Neural crest cell (in vitro differentiated cells): ENCODE measurements at places on chromosomes 5 and 9. TPM values are rescaled to one million over a fixed set of nuclear protein-coding genes. Genes with fewer than 3 reads are reported as not detected.

F2R gene
- 42.4 and 42.6 TPM in 2 replicates for total RNA-seq

CLPTM1L gene
- total RNA-seq: 95.1 and 103 TPM in 2 replicates

LPAR1 gene
- total RNA-seq: 10.2 and 11.3 TPM in 2 replicates

SPATA31D4 gene
- not detected in 2 replicates for total RNA-seq

PLAC8L1 gene
- 1.8 and 3.3 TPM in 2 replicates for total RNA-seq

SLC27A6 gene
- total RNA-seq: 0.09 TPM in 1 of 2 replicates, not detected in the other

RMRP gene
- total RNA-seq: 14,026 and 17,379 TPM in 2 replicates

CYLC2 gene
- not detected in 2 replicates for total RNA-seq

GRCh38 chr5:14147210-14147609 lies 4.1 kb downstream of the TRIO start:
- no peak for DNase-seq

DNA sequence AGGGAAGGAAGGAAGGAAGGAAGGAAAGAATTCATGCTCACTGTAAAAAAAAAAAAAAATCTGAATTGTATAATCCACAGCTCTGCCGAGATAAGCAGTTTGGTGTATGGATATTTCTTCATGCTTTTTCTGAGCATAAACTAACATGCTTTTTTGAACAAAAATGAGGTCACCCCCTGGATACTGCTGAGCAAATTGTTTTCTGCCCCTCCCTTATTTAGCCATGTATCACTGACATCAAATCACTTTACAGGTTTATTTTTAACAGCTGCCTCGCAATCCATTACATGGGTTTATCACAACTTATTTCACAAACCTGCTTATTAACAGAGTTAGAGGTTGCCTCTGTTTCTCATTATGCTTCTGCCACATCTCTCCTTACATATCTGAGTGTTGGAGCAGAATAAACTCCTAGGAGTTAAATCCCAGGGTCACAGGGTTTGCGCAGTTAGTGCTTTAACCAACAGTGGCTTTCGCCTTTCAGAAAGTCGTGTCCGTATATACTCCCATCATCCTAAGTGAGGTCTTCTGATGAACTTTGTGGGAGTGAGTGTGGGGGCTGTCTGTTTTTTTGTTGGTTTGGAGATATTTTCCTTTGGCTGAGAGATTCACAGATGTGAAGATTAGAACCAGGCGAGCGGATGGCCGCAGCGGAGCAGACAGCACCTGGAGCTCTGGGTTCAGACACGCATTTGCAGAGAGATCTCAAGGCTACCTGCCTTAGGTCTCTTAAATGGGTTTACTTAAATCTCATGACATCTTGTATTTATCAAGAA lies 57.7 kb downstream of the AK8 start:
- DNase-seq: no peak

GRCh38 chr5:6567835-6568234 lies 65.0 kb downstream of the NSUN2 start:
- DNase-seq: no peak

DNA sequence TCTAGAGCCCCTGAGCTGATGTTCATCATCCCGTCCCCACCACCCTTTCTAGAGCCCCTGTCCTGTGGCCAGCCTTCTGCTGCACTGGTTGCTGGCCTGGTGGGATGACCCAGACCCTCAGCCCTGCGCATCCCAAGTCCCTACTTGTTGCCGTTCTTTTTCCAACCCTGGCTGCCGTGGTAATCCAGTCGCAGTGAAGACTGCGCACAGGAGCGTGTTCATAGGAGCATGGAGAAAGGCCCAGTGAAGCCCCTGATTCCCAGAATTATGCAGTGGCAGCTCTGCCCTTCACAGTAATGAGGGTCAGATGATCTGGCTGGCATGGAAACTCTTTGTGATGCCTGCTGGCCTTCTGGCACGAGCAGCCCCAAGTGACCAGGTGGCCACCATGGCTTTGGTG lies 183.3 kb downstream of the CACNA1B start:
- DNase-seq: no peak

DNA sequence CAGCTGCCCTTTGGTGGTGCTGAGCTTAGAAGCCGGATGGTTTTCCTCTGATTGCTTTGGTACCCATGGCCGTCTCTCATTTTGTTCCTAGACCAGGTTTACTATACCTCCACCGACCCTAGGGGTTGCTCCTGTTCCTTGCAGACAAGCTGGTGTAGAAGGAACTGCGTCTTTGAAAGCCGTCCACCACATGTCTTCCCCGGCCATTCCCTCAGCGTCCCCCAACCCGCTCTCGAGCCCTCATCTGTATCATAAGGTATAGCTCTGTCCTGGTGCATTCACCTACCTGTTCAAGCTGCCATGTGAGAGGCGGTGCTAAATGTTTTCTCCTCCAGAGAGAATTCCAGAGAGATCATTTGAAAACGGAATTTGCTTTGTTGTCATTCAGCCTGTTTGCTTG lies 39.5 kb downstream of the TENT4A start:
- DNase-seq: no peak

- DNase-seq: no peak
Observed at GRCh38 chr5:106459541-106459940, 1211.2 kb downstream of the EFNA5 start.

DNA sequence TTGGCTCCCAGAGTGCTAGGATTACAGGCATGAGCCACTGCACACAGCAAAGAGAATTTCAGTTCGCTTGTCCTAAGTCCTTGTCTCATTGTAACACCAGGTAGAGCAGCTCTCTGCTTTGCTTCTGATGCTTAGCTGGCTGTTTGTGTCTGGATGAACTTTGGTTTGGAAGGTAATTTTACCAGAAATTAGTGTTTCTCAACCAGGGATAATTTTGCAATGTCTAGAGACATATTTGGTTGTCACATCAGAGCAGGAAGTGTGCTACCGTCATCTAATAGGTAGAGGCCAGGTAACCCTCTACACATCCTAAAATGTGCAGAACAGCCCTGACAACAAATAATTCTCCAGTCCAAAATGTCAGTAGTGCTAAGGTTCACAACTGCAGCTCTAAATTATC lies 108.8 kb downstream of the SNX18 start:
- no peak for DNase-seq

DNA sequence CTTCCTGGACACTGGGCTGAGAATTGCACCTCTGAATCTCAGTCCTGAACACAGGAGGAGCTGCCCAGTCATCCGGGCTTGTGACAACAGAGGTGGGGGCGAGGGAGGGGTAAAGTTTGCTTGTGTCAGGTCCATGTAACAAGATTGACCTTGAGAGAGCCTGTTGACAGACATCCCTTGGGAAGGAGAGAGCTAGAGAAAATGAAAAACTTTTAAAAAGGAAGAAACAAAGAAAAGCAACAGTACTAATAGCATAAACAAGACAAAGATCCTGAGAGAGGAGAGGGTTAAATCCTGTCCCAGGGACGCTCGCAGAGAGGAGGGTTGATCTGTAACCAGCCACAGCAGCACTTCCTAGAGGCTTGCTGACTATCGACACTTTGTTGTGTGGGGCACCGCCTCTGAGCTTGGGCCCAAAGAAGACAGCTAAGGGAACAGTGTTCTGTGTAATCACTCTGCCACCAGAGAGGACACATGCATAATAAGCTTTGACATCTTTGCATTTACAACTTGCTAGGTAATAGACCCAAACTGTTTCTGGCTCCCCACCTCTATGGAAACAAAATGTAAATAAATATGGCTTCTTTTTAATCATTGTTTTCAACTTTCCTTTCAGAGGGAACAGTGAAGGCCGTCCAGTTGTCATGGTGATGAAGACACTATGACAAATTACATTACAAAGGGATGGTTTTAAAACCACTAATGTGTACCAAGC lies 363.7 kb downstream of the CSNK1G3 start:
- peak; percentile 47 for DNase-seq

DNA sequence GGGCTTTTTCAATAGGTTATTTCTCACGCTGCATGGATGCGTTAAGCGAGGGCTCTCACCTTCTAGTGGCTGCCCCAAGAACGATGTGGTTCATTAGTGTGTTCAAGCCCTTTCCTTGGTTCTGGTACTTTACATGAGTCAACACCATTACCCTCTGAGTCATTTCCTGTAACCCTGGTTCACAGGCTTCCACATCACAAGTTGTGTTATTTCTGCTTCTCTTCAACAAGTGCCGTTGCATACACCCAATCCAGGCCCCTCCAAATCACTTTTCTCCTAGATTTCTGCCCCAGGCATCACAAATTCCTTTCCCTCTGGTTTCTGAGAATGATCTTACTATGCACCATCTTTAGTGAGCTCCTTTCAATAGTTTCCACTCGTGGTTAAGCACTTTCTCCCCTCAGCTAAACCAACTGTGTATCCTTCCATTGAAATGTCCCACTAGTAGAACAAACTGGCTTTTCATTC lies 69.5 kb upstream of the RAD23B start:
- DNase-seq: no peak

GRCh38 chr5:43389679-43390329 lies 22.4 kb downstream of the CCL28 start:
- peak; percentile 41 for DNase-seq

- DNase-seq: peak; percentile 50
Observed at GRCh38 chr5:150289551-150290390, at the start of gene CAMK2A. Gene CAMK2A (minus strand): TSS chr5:150289773. CDS start chr5:150289625, 148 bp downstream.

DNA sequence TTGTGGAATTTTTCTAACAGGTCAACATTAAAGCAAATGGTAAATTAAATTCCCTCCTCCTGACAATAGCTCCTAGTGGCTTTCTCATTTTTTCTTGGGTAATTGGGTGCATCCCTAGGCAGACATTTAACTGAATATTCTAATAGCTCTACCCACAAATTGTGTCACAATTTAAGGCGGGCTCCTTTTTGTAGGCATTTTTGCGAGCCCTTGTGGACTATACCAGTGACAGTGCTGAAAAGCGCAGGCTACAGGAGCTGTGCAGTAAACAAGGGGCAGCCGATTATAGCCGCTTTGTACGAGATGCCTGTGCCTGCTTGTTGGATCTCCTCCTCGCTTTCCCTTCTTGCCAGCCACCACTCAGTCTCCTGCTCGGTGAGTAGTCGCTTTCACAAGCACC lies 20.0 kb downstream of the MTRR start:
- DNase-seq: no peak

DNA sequence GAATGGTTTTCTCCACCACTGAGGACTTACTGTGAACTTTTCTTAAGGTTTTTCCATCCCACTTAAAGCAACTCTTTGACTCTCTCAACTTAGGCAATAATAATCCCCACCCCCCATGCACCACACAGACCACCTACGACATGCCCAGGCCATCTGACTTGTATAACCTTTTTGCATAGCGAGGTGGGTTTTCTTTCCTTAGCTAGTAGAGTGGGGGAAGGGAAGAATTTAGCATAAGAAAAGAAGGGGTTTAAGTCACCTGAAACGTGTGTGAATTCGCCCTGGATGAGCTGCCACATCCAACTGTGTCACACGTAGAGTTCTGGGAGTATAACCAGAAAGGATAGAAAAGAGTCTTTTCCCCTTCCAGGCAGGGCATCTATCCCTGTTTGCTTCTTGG lies 262.7 kb downstream of the YTHDC2 start:
- DNase-seq: no peak

GRCh38 chr9:5790923-5791322 lies 42.0 kb downstream of the ERMP1 start:
- DNase-seq: no peak

DNA sequence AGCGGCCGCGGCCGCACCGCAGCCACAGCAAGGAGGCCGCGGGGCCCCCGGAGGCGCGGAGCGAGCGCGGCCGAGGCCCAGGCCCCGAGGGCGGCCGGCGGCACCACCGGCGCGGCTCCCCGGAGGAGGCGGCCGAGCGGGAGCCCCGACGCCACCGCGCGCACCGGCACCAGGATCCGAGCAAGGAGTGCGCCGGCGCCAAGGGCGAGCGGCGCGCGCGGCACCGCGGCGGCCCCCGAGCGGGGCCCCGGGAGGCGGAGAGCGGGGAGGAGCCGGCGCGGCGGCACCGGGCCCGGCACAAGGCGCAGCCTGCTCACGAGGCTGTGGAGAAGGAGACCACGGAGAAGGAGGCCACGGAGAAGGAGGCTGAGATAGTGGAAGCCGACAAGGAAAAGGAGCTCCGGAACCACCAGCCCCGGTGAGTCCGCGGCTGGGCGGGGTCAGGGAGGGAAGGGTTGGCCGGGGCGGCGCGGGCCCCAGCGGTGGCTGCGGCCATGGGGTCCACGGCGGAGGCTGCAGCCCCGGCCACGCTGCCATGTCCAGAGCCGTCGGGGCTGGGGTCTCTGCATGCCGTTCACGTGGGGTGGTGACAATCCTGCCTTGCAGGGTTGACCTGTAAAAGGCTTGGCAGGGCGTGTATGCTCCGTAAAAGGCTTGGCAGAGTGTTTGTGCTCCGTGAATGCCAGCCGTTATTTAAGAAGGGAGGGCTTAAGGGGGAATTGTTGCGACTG lies 146.0 kb downstream of the CACNA1B start:
- peak; percentile 3 for DNase-seq

- no peak for DNase-seq
Observed at GRCh38 chr9:32344551-32345182, 39.8 kb upstream of the ACO1 start.

DNA sequence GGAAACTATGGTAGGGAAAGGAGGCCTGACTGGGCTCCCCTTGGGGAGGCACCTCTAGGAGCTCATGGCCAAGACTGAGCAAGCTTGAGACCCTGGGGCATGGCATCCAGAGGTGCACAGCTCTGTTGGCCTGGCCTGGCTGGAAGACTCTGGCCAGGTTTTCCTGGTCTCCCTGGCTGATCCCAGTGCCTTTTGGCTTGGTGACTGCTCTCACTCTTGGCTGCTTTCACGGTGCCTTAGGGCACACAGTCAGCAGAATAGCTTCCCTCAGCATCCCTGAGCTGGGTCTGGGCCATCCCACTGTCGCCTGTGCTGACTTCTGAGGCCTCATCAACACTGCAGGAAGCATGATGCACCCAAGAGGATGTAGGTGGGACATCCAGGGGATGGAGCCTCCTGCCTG lies 13.4 kb upstream of the DELE1 start:
- DNase-seq: no peak

DNA sequence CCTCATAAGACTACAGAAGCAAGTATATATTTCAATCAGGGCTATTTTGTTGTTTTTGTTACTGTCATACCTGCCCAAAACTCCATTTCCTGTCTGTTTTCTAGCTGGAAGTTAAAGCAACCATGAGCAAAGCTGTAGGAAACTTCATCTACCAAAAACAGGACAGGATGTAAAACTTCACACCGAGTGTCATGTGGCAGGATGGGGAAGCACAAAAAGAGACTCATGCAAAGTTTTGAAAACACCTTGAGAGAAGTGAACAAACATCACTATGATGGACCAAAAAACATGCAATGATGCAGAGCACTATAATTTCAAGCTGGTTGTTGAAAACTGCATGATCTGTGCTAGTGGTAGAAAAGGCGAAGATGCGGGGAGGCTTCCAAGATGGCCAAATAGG lies 6.3 kb upstream of the GZMA start:
- DNase-seq: no peak

- DNase-seq: no peak
Observed at GRCh38 chr9:90290716-90291485, 351.7 kb downstream of the DIRAS2 start.
